A549 treated with dexamethasone at 1 μM for 4 hours (cell line): ENCODE measurements at places on chromosomes 16 and 17. TPM values are rescaled to one million over a fixed set of nuclear protein-coding genes. Genes with fewer than 3 reads are reported as not detected.

The GRB7 gene
- total RNA-seq, result 3.5 to 5.7 TPM (median 4.8 TPM) in 5 replicates

The NPIPA7 gene
- 6.1 to 16.8 TPM (median 12.9 TPM) in 5 replicates for total RNA-seq

The CLEC16A gene
- 7.2 to 12.3 TPM (median 11.6 TPM) in 5 replicates for total RNA-seq

The TVP23A gene
- total RNA-seq, result 0.07 to 0.36 TPM (median 0.21 TPM) in 5 replicates

The EIF4A3 gene
- 203 to 229 TPM (median 219 TPM) in 5 replicates for total RNA-seq

The SAMD14 gene
- total RNA-seq, result 0.36 to 0.65 TPM (median 0.48 TPM) in 5 replicates

The POLR3K gene
- 28.5 to 35.1 TPM (median 31.5 TPM) in 5 replicates for total RNA-seq

The BHLHA9 gene
- not detected in 5 replicates for total RNA-seq

The TPSAB1 gene
- total RNA-seq, result 0.11 to 0.27 TPM (median 0.13 TPM) in 3 of 5 replicates, not detected in the others

The NACA2 gene
- total RNA-seq, result 0.13 TPM in 1 of 5 replicates, not detected in the others

The CCL8 gene
- total RNA-seq, result not detected in 5 replicates

The CLEC18C gene
- total RNA-seq, result 0.02 to 0.13 TPM (median 0.08 TPM) in 4 of 5 replicates, not detected in the other

The PRR29 gene
- total RNA-seq, result 0.31 to 1.2 TPM (median 0.54 TPM) in 5 replicates

The RTN4RL1 gene
- 14.3 to 25.4 TPM (median 21.8 TPM) in 5 replicates for total RNA-seq

The KRT32 gene
- 0.05 to 0.07 TPM (median 0.06 TPM) in 3 of 5 replicates, not detected in the others for total RNA-seq

The KRT13 gene
- total RNA-seq, result 0.11 to 0.51 TPM (median 0.18 TPM) in 5 replicates

The MYADML2 gene
- not detected in 5 replicates for total RNA-seq

The KRTAP4-9 gene
- total RNA-seq, result not detected in 5 replicates

The ITGA2B gene
- total RNA-seq, result 1.1 to 2.3 TPM (median 1.4 TPM) in 5 replicates

The PRSS27 gene
- 1.1 to 2.4 TPM (median 1.5 TPM) in 5 replicates for total RNA-seq

The PPP1R27 gene
- 0.19 to 0.42 TPM (median 0.27 TPM) in 5 replicates for total RNA-seq

The WFIKKN1 gene
- total RNA-seq, result 0.07 to 0.25 TPM (median 0.18 TPM) in 5 replicates

The ODF4 gene
- total RNA-seq, result not detected in 5 replicates

The IKZF3 gene
- total RNA-seq, result not detected in 5 replicates

The SYNGR3 gene
- total RNA-seq, result 5.7 to 7.4 TPM (median 6.8 TPM) in 5 replicates

The FOXC2 gene
- total RNA-seq, result 4.6 to 6.4 TPM (median 5.5 TPM) in 5 replicates

The ASIC2 gene
- total RNA-seq, result 1.4 to 1.7 TPM (median 1.4 TPM) in 5 replicates

The PPL gene
- 4.2 to 7.5 TPM (median 6.4 TPM) in 5 replicates for total RNA-seq

The SCNN1G gene
- total RNA-seq, result 2.3 to 3.3 TPM (median 3.1 TPM) in 5 replicates

The ZG16B gene
- total RNA-seq, result 0.60 to 0.98 TPM (median 0.66 TPM) in 5 replicates

The SBK1 gene
- 0.16 to 0.47 TPM (median 0.36 TPM) in 5 replicates for total RNA-seq

The RNF112 gene
- 0.31 to 1.0 TPM (median 0.44 TPM) in 5 replicates for total RNA-seq

The YBX2 gene
- total RNA-seq, result 0.45 to 0.76 TPM (median 0.57 TPM) in 5 replicates

The KRT9 gene
- not detected in 5 replicates for total RNA-seq

The PCGF2 gene
- 27.1 to 65.8 TPM (median 62.0 TPM) in 5 replicates for total RNA-seq

The TMEM88 gene
- total RNA-seq, result 0.16 to 1.2 TPM (median 0.64 TPM) in 5 replicates

The CES5A gene
- total RNA-seq, result not detected in 5 replicates

The CLEC10A gene
- not detected in 5 replicates for total RNA-seq

The PHF12 gene
- 27.2 to 39.1 TPM (median 36.7 TPM) in 5 replicates for total RNA-seq

The MYH2 gene
- not detected in 5 replicates for total RNA-seq

The MTHFSD gene
- 9.7 to 13.6 TPM (median 11.0 TPM) in 5 replicates for total RNA-seq

The KRTAP9-8 gene
- total RNA-seq, result not detected in 5 replicates

The PPP4C gene
- total RNA-seq, result 114 to 146 TPM (median 142 TPM) in 5 replicates

The FMNL1 gene
- total RNA-seq, result 22.1 to 35.1 TPM (median 33.5 TPM) in 5 replicates

The ABCC3 gene
- total RNA-seq, result 91.0 to 164 TPM (median 132 TPM) in 5 replicates

The KRTAP4-7 gene
- not detected in 5 replicates for total RNA-seq

The MPP3 gene
- 12.0 to 15.9 TPM (median 15.1 TPM) in 5 replicates for total RNA-seq

The HNF1B gene
- total RNA-seq, result 13.8 to 20.7 TPM (median 19.3 TPM) in 5 replicates

The ALOX12B gene
- total RNA-seq, result 1.1 to 1.6 TPM (median 1.3 TPM) in 5 replicates

The HES7 gene
- 2.3 to 4.9 TPM (median 3.7 TPM) in 5 replicates for total RNA-seq
